Stimulated activated CD4-positive, alpha-beta T cell treated with anti-CD3 and anti-CD28 coated beads, Interleukin-15, amount 100 ng/mL, for 24 hours (primary cell): ENCODE measurements at places on chromosomes 11 and 22.

- no peak for DNase-seq
Observed at GRCh38 chr11:15471895-15472799, 357.4 kb downstream of the INSC start.

- no peak for DNase-seq
Observed at GRCh38 chr11:132589791-132590190, 942.5 kb downstream of the OPCML start.

- DNase-seq = no peak
Observed at GRCh38 chr22:30309951-30310741, 16.6 kb downstream of the TBC1D10A start.

DNA sequence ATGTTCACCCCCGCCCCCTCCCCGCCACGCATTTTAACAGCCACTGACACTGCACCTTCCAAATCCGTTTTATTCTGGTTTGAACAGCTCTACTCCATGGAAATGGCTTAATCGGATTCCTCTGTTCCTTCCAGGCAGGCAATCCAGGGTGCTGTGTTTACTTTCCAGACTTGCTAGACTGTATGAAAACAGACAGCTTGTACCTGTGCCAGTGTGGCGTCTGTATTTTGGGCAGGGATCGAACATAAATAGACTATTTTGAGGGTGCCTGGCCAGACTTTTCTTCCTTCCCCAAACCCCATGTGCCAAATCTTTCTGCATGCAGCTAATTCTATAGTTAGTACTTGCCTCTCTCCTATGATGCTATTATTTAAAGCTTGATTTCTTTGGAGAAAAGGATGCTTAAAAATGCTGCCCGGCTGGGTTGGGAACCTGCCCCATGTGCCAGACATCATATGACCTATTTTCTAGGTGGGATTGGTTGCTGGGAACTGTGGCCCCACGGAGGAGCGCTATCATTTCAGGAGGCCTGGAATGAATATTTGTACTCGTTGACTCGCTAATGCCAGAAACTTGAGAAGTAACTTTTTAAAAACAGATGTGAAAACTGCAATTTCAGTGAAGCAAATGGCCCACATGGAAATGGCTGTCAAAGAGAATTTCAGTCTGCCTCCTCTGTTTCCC, 814.8 kb downstream of the BRD1 start:
- no peak for DNase-seq

DNA sequence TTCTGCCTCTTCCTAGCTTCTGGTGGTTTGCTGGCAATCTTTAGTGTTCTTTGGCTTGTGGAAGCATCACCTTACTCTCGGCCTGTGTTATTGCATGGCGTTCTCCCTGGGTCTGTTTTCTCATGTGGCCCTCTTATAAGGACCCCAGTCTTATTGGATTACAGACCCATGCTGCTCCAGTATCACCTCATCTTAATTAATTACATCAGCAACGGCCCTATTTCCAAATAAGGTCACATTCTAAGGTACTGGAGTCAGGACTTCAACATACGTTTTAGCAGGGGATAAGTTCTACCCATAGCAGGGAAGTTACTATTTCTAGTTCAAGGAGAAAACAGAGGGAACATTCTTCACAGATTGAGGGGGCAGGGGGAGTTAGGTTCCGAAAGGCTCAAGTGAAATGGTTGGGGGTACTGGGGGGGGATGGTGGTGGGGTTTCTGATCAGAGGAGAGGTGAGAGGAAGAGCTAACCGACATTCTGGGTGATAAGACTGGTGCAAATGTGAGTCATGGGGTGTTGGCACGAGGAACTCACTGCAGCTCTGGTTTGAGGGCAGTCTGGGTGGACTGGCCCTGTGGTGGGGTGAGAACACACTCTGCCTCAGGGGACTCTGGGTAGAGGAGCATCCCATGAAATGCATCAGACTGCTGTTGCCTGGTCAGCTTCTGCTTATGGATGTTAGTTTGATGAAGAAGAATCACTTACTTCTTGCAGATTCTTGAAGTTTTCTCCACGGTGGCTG, 51.5 kb upstream of the ZBED5 start:
- no peak for DNase-seq

GRCh38 chr11:65071907-65072630, 11.8 kb downstream of the CDCA5 start:
- DNase-seq = no peak

DNA sequence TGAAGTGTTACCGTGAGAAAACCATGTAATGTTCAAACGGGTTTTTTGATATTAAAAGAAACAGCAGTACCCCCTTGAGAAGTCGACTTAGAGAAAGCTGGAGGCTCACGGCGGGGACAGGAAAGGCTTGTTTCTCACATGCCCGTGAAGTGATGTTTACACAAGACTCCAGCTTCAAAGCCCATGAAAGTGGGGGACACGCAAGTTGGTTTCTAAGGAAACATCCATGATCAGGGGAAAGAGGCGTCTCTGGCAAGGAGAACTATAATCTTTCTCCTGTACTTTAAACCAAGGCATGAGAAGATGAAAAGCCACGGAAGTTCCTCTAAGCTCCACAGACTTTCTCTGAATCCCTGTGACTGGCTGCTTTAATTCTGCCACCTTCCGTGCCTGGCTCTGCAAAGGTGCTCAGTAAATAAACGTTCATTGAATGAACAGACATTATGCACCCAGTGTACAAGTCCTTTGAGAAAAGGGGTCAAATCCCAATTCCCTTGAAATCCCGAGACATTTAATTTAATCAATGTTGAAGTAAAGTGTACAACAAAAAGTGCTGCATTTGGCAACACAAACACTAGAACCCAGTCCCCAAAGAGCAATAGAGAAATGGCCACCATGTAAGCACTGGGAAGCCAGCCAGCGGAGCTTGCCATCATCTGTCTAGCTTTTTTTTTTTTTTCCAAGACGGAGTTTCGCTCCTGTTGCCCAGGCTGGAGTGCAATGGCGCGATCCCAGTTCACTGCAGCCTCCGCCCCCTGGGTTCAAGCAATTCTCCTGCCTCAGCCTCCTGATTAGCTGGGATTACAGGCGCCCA, 58.7 kb downstream of the AHNAK start:
- DNase-seq = no peak

GRCh38 chr11:106493751-106494150, 416.3 kb downstream of the AASDHPPT start:
- no peak for DNase-seq

GRCh38 chr11:20035701-20036601, 124.3 kb downstream of the DBX1 start:
- DNase-seq = no peak

DNA sequence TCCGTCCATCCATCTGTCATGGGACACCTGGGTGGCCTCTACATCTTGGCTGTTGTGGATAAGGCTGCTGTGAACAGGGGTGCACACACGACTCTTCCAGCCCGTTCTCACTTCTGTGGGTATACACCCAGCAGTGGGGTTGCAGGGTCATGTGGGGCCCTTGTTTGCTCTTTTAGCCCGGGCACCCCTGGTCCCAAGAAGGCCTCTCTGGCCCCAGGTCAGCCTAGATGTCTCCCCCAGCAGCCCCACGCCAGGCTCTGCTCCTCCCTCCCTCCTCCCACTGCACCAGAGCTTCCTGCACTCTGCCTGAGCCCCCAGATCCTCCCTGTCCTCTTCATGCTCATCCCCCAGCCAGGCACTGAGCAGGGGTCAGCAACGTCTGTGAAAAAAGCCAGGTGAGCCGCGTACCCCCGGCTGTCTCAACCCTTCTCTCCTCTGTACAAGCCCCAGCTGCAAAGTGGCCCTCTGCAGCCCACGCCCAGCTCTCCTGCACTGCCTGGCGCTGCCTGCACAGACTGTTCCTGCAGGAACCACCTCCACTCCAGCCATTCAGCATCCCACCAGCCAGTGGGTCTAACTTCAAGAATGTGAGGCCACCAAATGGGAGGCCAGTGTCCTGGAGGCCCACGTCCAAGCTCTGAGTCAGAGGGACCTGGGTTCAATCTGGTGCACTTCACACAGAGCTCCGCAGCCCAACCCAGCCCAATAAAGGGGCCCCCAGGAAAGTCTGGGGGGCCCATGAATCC, 1508.9 kb downstream of the BRD1 start:
- no peak for DNase-seq

DNA sequence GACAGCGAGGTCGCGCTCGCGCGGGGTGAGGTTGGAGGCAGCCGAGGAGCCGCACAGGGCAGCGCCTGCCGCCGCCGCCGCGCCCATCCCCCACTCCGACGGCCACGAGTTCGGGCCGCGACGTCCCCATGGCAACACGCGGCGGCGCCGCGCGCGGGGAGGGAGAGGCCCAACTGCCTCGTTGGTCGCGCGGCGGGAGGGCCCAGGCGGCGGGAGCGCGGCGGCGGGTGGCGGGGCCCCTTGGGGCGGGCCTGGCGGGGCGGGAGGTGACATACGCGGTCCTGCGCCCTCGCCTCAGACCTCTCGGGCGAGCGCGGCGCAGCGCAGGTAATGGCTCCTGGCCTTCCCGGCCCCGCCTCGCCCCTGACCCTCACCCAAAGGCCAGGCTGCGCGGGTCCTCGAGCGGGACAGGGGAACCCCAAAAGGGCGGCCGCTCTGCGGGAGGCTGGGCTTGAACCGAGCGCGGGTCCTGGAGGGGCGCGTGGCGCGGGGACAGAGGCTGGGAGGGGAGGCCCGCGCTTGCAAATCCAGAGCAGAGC, at the start of gene DEUP1:
Gene DEUP1, plus strand, starts transcription at position 297 of the 539 bp plus-strand sequence. CDS start 1,518 bp downstream, outside the sequence.
- peak; percentile 39 for DNase-seq

DNA sequence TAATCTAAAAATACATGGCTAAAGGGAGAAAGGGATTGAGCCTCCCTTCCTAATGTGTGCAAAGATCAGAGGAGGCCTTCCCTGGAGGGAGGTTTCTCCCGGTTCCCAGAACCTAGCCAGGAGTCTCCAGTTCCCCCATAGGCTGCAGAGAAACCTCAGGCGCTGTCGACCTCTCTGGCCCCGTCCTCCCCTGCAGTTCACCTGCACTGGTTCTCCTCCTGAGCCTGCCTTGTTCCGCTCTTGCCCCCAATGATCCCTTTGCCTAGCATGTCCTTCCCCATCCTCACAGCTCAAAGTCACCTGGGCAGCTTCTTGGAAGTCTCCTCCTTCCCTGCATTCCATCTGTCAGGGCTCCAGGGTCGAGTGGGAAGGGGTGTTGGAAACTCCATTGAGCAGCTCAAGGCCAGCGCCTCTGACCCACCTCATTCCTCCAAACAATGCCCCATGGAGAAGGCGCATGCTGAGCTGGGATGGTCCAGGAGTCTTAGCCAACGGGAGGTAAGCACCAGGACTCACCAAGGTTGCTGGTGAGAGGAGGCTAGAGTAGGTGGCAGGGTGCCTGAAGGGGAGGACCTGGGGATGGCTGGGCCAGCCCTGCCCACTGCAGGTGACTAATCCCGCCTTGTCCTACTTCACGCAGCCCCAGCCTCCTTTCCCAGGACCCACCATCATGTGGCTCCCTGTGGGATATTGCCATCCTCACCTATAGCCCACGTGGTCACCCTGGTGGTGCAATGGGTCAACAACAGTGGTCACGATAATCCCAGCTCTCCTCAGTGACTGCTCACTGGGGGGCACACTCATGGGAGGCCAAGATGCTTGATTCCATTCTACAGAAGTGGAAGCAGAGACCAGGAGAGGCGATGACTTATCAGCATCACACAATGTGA, 15.4 kb downstream of the RSPH14 start:
- DNase-seq = no peak

DNA sequence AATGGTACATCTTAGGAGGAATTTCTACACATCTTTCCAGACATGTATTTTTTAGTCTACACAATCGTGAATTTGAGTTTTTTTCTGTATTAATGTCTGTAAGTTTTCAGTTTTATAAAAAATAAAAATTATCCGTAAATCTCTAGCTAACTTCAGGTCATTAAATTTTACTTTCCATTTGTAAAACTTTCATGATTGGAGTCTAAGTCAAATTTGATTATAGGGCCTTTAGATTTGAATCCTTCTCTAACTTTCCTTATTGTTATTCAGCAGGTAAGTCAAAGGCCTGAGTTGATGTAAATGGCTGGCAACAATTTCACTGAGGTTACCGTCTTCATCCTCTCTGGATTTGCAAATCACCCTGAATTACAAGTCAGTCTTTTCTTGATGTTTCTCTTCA, at the start of gene OR8I2:
Gene OR8I2, plus strand, starts transcription at position 301 of the 400 bp plus-strand sequence. Its CDS starts 0 bp downstream, at position 301.
- no peak for DNase-seq

DNA sequence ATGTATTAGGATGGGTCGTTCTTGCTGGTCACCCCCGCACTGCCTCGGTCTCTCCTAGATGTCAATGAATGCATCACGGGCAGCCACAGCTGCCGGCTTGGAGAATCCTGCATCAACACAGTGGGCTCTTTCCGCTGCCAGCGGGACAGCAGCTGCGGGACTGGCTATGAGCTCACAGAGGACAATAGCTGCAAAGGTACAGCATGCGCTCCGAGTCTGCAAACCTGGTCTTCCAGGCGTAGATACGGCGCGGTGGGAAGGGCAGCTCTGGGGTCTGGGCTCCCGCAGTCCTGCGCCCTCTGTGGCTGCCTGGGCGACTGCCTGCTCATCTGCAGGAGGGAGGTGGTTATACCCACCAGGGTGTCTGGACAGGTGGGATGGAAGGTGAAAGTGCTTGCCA, 31.0 kb downstream of the FBLN1 start:
- DNase-seq = no peak

DNA sequence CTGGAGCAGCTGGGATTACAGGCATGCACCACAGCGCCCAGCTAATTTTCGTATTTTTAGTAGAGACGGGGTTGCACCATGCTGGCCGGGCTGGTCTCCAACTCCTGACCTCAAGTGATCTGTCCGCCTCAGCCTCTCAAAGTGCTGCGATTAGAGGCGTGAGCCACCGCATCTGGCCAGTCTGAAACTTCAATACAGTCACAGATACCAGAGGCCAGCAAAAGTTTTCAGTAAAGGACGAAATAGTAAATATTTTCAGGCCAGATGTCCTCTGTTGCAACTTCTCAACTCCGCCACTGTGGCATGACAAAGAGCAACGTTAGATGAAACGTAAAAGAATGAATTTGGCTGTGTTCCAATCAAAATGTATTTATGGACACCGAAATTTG, 403.6 kb downstream of the MN1 start:
- no peak for DNase-seq

GRCh38 chr11:40293655-40294348, 1165.7 kb downstream of the LRRC4C start:
- DNase-seq = peak; percentile 43

- no peak for DNase-seq
Observed at GRCh38 chr11:111391328-111392124, 12.5 kb upstream of the POU2AF1 start.

DNA sequence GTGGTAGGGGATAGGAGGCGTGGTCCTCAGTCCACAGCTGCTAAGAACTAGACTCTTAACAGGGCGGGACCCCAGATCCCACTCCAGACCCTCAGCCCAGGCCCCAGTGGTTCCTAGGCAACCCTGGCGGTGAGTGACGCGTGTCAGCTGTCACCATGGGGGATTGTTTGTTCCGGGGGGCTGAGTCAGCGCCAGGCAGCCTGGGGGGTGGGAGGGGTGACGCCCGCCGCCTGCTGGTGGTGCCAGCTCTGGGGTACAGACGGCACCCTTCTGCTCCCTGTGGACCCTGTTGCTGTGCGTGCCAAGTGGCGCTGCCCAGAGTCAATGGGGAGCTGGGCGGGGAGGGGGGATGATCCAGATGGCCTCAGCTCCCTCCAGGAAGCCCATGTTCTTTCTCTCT, 2.5 kb downstream of the CNIH2 start:
- no peak for DNase-seq
